Caco-2 (cell line): ENCODE measurements at places on chromosomes 12 and 14.

- DNase-seq: no peak
Measured at GRCh38 chr12:48775299-48775698, 13.6 kb downstream of the ADCY6 start.

DNA sequence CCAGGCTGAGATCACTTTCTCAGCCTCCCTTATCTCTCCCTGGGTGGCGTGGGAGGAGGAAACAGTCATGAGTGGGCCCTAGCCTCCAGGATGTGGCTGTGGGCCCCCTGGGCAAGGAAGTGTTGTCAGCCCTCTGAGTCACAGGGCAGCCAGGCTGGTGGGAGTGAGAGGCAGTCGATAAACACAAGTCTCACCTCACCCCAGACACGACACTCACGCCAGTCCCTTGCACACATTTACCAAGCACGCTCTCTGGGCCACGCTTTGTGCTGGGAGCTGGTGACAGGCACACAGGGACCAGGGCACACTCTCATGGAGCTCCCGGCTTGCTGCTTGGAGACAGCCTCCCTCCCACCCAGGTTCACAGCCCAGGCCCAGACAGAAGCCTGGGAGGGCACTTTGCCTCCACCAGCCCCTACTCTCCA lies 1.9 kb upstream of the KRT79 start:
- no peak for DNase-seq

- no peak for DNase-seq
Measured at GRCh38 chr12:42962384-42962783, 372.8 kb upstream of the PRICKLE1 start.

DNA sequence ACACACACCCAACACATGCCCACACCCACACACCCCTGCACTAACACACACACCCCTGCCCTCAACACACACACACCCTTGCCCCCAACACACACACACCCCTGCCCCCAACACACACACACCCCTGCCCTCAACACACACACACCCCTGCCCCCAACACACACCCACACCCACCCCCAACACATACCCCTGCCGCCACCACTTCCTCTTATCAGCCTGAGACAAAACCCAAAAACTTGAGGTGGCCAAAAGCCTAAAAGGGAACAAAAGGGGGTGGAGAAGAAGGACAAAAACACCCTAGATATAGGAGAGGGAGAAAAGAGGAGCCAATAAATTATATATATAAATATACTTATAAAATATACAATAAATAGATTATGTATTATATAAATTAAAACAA lies 9.1 kb upstream of the DEGS2 start:
- DNase-seq: no peak

DNA sequence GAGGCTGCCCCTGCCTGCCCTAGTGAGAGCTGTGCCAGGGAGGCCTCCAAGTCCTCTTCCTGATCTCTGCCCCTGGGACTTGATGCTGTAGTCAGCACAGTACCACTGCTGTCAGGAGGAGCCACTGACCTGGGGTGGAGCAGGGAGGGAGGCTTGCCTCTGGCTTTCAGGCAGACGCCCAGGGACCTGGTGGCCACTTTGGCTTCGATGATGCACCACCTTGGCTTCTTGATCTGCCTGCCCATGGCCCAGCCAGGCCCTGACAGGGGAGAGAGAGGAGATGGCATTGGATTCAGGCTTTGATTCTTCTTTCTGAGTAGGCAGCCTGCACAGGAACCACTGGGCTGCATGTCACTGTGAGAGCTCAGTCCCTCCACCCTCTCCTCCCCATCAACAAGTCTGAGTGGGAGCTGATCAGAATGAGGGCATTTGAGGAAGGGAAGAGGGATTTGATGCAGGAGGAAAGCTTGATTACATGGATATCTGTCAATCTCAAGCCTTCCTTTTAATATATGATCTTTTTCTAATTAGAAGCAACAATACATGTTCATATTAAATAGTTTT lies 24.7 kb downstream of the TMEM63C start:
- DNase-seq: no peak

- DNase-seq: no peak
Measured at GRCh38 chr12:1350934-1351240, 243.5 kb downstream of the FBXL14 start.

DNA sequence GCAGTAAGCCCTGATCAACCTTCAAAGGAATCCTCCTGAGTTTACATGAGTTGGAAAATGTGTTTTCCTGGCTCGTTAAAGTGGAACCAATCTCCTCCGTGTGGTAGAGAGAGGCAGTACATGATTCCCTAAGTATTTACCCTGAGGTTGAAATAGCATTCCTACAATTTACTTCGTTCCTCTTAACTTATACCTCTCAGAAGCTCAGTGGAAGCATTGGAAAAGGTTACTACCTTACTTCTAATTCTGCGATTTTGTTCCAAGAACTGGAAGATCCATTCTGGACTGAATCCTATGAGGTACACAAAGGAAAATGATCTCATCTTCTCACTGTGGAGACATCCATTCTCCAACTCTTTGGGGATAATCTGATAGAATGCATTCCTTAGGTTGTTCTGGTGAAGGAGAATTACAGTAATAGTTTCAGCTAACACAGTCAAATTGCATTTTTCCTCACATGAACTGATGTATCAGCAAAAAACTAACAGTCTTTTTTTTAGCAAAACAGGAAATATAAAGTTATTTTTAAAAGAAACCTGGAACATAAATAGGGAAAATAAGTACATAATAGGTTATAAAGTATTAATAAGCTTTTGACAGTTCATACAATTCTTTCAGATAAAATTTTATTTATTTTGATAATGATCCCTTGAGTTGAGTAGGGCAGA lies 475.6 kb downstream of the PDZRN4 start:
- no peak for DNase-seq

DNA sequence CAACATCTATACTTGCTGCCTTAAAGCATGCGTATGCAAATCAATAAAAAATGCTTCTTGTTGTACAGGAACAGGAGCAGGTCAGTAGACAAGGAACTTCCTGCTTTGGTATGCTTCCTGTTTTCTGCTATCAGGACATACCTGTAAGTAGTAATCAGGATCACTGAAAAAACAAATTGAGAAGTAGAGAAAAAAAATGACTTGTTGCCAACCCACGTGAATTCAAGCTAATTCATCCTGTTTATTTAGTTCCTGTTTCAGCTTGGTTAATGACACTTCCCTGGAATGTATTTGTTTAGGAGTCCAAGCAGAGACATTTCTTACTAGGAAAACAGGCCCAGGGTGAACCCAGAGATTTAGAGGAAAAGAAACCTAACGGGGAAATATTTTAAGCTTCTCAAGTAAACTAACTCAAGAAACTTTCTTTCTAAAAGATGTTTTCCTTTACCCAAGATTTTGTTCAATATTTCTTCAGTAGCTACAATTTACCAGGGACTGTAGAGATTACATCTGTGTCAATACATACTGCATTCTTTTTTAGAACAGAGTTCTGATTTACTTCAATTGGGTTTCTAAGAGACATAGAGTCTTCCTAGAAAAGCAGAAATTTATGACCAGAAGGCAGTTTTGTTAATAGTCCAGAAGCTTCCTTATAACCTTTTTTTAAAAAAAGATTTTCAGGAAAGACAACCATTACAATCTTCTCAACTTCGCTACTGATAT lies 124.2 kb downstream of the PAWR start:
- no peak for DNase-seq

- DNase-seq: no peak
Measured at GRCh38 chr12:102503056-102503681, 22.8 kb upstream of the IGF1 start.

GRCh38 chr12:49092086-49092815 lies 2.4 kb downstream of the DHH start:
- DNase-seq: peak; percentile 68

DNA sequence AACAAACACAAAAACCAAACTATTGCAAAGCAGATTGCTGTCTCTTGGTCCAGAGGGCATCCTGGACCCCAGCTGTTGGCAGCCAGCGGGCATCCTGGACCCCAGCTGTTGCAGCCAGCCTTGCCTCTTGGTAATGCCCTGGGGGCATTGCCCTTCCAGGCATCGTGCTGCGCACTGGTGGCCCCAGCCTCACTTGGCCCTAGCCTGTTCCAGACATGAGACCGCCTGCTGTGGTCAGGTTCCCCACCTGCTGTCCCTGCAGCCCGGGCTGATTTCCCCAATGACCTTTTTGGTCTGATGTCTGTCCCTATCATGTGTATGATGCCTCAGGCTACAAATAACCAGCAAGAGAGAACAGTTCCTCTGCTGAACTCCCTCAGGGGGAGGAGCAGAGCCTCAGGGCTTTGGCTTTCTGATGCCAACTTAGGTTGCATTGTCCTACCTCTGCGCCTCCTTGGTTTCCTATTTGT lies 20.8 kb downstream of the MLXIP start:
- no peak for DNase-seq

GRCh38 chr12:18750085-18750484 lies 12.2 kb downstream of the CAPZA3 start:
- DNase-seq: no peak
